ENCODE measurements at places on chromosomes 7 and 10.

GRCh38 chr10:100886521-100886920 is 26.2 kb upstream of the SLF2 start:
- DNase-seq, result no peak

DNA sequence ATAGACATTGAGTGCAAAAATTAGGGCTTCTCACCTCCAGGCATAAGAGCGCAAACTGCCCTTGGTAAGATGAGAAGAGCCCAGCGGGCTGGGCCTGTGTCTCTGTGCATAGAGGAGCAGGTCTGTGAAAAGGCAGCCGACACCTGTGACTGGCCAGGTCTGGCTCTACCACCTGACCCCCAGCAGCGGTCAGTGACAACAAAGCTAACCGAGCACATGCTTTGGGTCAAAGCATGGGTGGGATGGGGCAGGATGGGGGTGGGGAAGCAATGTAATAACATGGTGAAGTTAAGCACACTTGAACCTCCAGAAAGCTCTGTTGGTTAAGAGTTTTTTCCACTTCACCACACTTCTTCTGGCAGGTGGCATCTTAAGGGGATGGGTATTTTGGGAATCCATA is 29.3 kb downstream of the CYTH3 start:
- DNase-seq, result no peak

DNA sequence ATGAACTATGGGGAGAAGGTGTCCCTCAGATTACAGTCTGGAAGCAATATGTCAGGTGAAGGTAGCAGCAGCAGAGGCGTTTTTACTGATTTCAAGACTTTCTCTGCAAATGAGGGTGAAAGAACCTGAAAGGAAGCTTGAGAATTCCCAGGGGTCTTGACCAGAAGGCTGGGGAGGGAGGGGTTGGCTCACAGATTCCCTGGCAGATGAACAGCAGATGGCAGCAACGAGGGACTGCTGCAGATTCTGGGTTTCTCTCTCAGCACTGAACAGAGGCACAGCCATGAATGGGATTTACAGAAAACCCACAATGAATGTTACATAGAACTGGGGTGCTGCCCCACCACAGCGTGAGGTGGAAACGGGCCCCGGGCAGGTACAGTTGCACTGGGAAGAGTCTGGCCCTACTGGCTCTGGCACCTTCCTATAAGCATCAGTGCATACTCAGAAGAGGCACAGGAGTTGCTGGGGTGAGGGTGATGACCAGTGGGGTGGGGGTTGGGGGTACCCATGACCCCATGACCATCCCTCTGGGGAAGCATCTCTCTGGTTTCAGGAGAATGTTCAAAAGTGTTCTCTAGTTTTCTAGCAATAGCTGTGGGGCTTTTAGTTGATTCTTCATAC is 317.8 kb downstream of the SH2D4B start:
- no peak for DNase-seq

GRCh38 chr7:38855867-38856266 is 53.1 kb downstream of the VPS41 start:
- no peak for DNase-seq

GRCh38 chr10:29620112-29620690 is 14.6 kb downstream of the SVIL start:
- no peak for DNase-seq

GRCh38 chr10:30398193-30398592 is 35.8 kb upstream of the MAP3K8 start:
- DNase-seq, result no peak

DNA sequence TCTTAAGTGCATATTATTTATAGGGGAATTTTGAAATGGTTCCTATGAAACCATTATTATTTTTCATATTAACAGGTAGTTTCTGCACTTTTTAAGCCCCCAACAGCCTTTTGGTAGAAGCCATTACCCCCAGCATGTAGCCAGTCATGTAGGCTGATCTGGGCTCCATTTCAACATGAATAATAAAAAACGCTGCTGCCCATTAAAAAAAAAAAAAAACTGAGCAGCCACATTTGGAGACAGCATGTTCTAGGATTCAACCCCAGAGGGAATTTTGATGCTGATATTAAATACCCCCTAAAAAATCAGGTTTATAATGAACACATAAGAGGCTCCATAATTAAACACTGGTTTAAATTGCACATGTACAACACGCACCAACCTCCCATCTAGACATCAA is 181.3 kb downstream of the RTKN2 start:
- no peak for DNase-seq

DNA sequence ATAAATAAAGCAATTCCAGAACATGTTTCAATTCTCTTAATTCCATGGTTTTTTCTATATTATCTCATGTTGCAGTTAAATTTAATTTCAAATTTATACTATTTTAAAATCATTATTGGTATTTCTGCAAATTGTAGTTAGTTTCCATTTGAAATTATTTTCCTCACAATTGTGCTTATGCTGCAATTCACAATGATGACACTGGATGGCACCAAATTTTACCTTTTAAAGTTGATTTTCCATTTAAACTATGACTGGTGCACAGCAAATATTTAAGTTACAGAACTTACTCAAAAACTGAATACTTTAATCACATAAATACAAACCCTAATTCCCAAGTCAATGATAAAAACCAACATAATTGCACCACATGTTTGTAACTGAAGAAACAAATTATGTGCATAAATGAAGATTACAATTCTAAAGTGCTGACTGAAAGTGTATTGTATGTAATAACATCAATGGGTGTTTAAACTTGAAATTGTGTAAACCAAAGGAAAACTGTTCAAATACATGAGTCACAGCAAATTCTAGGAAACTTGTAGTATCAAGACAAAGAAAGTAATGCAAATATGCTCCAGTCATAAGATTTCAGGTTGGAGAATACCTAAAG is 75.3 kb upstream of the AASS start:
- no peak for DNase-seq

DNA sequence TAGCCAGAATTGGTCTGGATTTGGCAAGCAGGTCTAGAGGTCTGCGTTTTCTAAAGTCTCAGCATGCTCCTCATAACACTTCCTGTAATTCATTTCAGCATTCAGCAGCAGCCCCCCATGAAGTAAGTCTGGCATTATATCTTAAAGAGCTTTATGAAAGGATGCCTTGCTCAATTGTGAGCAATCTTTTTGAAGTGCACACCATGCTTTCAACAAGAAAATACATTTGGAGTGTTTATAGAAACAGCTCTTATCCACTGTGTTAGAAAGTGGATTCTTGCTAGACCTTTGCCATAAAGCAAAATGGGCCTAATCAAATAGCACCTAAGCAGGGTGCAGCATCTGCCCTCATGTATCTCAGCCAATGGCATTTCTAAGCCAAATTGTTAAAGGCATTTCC is 378.0 kb upstream of the AKR1E2 start:
- DNase-seq, result no peak

- no peak for DNase-seq
Observed at GRCh38 chr10:80468806-80469421, 14.8 kb downstream of the TSPAN14 start.

Data from stimulated activated CD8-positive, alpha-beta memory T cell treated with anti-CD3 and anti-CD28 coated beads, Interleukin-15, amount 100 ng/mL, for 1 hour (primary cell).